Panc1 (cell line): ENCODE measurements at places on chromosomes 1 and 21.
A peak's percentile ranks its signal among the peaks of the same experiment; 100 is the strongest.

GRCh38 chr1:190738317-190738716 lies 260.7 kb upstream of the BRINP3 start:
- DNase-seq: no peak

DNA sequence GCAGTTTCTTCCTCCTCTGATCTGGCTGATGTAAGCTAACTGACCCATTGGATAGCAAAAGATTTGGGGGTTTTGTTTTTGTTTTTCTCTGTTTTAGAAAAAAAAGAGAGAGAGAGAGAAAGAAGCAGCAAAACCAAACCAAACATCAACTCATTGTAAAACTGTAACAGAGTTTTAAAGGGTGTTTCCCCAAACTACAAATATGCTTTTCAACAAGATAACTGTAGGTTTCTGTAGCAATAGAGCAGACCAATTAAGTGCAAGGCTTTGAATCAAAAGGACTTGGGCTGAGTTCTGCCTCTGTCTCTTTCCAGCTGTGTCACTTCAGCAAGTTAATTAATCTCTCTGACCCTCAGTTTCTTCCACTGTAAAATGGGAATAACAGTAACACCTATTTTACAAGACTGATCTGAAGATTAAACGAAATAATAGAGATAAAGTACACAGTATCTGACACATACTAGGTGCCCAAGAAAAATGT lies 44.5 kb downstream of the RRAGC start:
- DNase-seq: no peak

DNA sequence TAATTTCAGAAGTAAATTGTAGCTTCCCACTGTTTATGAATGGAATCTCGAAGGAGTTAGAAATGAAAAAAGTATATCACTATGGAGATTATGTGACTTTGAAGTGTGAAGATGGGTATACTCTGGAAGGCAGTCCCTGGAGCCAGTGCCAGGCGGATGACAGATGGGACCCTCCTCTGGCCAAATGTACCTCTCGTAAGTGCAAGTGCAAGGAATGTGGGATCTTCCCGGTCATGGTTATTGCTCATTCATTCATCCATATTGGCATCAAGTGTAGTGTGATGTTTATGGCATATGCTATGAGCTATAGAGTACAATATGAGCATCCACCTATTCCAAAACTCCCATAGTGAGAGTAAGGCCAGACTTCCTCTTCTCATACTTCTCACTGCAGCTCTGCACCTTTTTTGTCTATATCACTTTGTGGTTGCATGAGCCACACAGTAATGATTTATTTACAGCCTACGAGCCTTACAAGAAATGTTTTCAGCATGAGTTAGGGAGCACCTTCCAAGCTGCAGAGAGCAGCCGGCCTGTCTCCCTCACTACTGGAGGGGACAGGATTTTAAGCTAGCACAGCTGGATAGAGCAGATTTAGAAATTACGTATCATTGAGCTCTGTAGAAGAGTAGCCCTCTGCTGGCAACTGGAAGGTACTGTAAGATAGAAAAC lies 24.9 kb upstream of the CR1L start:
- DNase-seq: peak; percentile 27

DNA sequence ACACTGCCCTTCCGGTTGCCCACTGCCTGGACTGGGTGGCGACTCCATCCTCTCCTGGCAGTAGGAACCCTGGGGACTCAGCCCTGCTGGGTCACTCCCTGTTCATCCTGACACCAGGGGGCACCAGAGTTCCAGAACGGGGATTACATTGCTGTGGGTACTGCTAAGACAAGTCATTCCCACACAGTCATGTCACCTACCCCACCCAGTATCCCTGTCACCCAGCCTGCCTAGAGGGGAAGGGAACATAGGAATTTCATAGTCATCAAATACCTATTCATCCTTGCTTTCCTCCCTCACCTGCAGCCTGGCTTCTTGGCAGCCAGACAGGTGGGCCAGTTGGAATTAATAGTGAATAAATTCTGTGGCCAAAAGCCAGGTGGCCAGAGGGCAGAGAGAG lies 9.8 kb upstream of the SFN start:
- DNase-seq: peak; percentile 79

DNA sequence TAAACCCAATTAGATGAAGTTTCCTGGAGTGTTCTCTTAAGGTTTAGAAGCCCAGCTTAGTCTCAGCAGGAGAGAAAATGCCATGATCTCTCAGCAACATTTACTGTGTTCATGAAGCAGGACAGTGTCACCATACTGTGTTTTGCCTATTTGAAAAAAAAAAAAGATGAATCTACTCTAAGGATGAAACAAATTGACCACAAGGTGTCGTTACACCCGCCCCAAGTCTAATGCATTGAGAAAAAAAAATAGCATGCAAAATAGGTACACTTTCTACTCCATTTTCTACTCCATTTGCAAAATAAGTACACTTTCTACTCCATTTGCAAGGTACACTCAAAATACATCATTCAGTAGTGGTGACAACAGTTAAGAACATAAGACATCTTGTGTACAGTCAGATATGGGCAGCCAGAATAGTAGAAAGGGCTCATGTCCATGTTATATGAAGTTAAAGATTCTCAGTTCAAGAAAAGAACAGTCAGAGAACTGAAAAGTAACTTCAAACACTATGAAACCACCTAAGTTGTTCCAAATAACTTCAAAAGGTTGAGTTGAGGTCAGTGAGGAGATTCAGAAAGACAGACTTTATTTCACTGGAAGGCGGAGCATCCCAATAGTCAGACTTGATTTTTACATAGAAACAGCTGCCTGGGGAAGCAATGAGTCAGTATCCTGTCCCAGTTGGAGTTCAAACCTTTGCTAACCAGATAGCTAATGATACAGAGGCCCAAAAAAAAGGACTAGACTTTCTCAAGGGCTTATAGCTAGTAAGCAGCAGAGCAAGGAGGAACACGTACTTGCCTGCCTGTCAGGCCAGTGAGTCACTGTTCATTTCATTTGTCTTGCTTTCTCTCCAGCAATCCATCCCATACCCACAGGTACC lies 13.3 kb downstream of the PLPPR5 start:
- DNase-seq: no peak

DNA sequence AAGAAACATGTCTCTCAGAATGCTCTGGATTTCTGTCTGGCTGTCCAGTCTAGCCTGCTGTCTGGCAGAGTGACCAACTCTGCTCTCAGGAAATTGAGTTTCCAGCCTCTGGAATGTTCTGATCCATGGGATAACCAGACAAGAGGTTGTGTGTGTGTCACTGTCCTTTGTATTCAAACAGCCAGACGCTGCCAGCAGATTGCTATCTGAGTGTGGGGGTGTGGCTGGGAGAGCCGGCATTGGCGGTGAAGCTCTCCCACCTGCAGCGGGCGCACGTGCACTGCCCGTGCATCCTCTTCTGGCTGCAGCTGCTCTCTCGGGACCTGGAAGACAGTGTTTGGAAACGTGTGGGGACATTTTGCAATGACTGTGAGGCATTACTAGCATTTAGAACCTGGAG lies 26.1 kb downstream of the PKP1 start:
- DNase-seq: no peak

- DNase-seq: no peak
Observed at GRCh38 chr21:42971897-42972275, 2.5 kb upstream of the PKNOX1 start.

DNA sequence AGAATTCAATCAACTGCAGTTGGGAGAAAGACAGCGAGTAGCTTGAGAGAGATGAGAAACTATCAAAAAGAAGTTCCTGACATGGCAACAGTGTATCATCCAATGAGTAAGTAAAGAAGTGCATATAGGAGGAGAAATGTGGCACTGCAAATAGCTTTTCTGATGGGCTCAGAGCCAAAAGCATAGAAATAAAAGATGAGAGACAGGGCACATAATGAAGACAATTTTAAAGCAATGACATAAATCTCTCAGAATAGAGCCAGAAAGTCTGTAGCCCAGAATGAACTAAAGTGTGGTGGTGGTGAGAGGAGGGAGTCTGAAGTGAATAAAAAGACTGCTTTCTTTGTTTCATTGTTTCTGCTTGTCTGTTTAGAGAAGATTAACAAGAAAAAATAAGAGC lies 34.3 kb downstream of the TNFSF18 start:
- DNase-seq: no peak

DNA sequence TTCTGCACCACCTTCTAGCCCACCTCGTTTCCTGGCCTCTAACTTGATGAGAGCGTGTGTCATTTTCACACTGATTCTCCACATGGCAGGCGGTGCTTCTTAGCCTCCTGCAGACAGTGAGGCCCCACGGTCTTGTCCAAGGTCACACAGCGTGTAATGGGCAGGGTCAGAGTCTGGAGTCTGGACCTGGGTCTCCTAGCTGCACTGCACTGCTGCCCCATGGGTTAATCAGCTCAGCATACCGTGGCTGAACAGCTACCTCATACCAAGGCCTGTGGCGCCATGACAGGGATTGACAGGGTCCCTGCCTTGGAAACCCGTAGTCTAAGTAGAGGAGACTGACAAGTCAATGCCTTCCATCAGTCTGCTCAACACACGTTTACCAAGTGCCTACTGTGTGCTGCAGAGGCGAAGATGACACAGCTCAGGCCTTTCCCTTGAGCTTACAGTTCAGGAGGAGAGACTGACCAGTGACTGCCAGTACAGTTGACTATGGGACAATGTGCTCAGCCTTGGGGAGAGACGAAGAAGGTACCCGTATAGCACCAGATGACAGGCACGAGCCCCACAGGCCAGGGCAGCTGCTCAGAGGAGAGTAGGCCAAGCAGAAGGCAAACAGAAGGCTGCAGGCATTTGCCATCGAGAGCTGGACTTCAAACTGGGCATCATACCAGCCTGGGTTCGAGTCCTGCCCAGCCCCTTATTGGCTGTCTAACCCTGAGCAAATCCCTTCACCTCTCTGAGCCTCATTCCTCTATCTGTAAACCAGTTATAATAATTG lies 5.5 kb downstream of the PCSK9 start:
- no peak for DNase-seq

DNA sequence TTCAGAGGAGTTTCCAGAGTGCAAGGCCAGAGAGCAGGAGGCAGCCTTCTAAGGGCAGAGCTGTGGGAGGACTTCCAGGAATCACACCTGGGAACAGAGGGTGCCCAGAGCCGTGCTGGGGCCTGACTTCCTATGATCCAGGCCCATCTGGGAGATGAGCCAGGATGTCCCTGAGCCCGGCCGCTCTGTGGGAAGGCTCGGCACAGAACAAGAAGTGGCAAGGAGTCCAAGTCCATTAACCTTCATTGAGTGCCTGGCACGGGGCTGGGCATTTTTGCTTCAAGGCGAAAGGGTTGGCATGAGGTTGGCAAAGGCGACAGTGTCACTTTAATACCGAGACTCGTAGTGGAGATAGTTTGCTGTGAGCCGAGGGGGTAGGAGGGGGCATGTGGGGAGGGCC lies 18.2 kb downstream of the TMEM201 start:
- no peak for DNase-seq

- DNase-seq: no peak
Observed at GRCh38 chr21:39313042-39313570, 326 bp downstream of the BRWD1 start.

DNA sequence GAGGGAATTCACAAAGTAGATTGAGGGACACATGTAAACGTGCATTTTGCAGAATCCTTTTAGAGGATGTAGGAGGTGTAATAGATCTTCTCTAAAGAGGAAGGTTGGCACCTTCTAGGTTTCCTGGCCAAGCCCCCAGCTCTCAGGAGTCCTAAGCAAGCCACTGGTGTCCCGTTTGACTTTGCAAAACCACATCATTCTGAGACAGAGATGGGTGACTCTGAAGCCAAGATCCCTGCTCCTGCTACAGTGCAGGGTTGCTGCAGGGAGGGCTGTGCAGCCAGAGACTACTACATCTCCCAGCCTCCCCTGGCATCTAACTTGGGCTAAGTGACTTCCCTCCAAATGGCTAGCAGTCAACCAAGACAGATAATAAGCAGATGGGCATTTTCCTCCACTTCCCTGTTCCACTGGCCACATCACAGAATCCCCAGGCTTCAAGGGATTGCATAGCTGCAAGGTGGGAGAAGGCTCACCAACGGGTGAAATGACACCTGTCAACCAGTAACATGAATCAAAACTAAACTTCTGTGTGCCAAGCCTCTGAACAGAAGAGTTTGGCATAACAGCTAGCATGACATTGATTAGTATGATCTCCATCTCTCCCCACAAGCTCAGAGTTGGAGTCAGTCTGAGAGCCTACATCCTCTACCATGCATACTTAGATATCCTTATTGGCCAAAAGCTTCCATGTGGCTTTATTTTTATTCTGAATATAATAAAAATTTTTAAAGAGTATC lies 129.6 kb upstream of the COA6 start:
- DNase-seq: no peak

- DNase-seq: no peak
Observed at GRCh38 chr1:228734881-228735801, at the start of gene RHOU. Gene RHOU, plus strand, starts transcription at chr1:228735479. Its CDS starts 264 bp downstream, at chr1:228735743.

- no peak for DNase-seq
Observed at GRCh38 chr1:194167956-194168640, 981.7 kb upstream of the B3GALT2 start.

GRCh38 chr1:19311503-19311930 lies 427 bp downstream of the AKR7A2 start:
- DNase-seq: no peak

DNA sequence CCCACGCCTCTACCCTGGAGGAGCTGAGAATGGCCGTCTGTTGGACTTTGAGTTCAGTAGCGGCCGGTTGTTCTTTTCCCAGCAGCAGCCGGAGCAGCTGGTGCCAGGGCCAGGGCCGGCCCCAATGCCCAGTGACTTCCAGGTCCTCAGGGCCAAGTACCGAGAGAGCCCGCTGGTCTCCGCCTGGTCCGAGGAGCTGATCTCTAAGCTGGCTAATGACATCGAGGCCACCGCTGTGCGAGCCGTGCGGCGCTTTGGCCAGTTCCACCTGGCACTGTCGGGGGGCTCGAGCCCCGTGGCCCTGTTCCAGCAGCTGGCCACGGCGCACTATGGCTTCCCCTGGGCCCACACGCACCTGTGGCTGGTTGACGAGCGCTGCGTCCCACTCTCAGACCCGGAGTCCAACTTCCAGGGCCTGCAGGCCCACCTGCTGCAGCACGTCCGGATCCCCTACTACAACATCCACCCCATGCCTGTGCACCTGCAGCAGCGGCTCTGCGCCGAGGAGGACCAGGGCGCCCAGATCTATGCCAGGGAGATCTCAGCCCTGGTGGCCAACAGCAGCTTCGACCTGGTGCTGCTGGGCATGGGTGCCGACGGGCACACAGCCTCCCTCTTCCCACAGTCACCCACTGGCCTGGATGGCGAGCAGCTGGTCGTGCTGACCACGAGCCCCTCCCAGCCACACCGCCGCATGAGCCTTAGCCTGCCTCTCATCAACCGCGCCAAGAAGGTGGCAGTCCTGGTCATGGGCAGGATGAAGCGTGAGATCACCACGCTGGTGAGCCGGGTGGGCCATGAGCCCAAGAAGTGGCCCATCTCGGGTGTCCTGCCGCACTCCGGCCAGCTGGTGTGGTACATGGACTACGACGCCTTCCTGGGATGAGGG lies 28.5 kb upstream of the SPSB1 start:
- DNase-seq: no peak

- no peak for DNase-seq
Observed at GRCh38 chr1:91731815-91732214, 154.1 kb downstream of the TGFBR3 start.
